ENCODE measurements at places on chromosomes 7 and 10.

DNA sequence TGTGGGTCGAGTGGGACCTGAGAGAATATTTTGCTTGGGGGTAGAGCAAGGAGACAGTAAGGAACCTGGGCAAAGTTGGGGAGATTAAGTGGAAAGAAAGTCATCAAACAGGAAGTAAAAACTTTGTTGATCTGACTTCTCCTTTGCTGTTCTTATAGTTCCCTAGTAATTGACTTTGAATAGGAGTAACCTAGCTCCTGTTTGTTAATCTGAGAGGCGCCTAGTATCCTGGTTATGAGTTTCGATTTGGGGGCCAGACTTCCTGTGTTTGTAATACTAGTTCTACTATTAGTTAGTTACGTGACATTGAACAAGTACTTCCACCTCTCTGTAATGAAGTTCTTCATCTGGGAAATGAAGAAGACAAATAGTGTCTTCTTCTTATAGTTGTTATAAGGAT is 99.1 kb downstream of the ZNF365 start:
- DNase-seq: no peak

GRCh38 chr7:131218727-131219128 is 108.9 kb upstream of the MKLN1 start:
- no peak for DNase-seq

GRCh38 chr7:2607923-2608904 is 23.6 kb upstream of the TTYH3 start:
- DNase-seq: no peak

DNA sequence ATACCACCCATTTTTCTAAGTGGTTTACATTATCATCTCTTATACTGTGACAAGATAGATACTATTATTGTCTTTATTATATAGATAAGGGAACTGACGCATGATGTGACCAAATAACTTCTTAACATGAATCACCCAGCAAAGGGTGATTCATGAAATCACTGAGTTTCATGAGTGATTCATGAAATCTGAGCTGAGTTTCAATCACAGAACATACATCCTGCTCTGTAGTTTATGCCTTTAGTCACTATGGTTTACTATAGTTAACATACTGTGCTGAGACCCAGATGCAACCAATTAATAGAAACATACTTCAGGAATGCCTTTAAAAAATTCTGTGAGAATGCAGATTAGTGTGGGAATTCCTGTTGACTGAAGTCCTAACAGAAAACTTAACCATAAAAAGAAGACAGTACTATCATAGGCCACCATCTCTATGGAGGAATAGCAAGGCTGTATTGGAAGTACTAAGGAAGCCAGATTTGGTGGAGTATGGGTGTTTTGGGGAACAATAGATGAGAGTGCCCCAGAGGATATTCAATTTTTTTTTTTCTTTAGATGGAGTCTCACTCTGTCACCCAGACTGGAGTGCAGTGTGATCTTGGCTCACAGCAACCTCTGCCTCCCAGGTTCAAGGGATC is 43.1 kb upstream of the SEMA3A start:
- no peak for DNase-seq

GRCh38 chr10:62810156-62810902 is 5.8 kb downstream of the ADO start:
- no peak for DNase-seq

DNA sequence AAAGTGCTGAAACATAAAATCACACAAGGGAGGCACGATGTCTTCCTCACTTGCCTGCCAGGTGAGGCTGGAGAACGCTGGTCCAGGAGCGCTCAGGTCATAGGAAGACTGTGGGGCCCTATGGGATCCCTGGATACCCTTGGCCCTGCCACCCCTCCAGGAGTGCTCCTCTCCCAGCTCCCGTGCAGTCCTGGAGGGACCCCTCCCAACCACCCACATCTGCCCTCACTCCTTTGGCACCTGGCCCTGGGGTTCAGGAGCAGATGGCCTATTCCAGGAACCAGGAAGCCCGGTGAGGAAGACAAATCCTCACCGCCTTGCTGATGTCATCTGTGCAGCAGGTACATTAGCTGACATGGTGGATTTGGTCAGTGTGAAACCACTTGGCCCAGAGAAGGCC is 3.7 kb upstream of the CXCL12 start:
- DNase-seq: no peak

DNA sequence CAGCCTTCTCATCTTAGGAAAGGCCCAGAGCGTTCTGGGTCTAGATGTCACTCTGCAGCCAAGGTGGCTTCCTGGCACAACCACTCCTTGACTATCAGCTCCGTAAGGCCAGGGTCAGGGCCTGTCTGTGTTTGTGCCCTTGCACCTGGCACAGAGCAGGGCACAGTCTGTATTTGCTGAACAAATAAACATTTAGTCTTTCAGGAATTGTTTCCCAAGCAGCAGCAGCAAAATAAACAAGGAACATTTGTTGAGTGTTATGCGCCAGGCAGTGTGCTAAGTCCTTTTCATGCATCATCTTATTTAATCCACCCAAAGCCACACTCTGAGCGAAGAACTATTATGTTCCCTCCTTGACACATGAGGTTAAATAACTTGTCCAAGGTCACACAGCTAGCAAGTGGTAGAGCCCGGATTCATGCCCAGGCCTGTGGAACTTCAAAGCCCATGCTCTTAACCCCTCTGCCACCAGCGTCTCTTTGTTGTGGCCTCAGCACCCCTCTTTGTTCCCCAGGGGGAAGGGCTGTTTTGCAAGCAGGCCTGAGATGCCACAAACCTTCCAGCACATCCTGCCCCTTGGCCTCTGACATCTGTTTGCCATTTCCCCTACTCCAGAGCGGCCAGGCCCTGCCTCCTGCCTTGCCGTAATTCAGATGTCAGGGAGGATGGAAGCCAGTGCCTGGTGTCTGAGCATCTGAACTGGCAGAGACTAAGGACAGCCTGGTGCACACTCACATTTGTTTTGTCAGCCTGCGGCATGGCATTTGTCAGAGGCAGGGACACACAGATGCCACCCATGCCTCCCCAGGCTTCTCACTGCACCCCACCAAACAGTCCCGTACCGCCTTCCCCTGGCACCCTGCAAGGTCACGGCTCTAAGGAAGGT is 325.8 kb upstream of the ZMIZ1 start:
- DNase-seq: peak; percentile 21
